ENCODE measurements at places on chromosomes 7 and 10. TPM values are rescaled to one million over a fixed set of nuclear protein-coding genes. Genes with fewer than 3 reads are reported as not detected.

DNA sequence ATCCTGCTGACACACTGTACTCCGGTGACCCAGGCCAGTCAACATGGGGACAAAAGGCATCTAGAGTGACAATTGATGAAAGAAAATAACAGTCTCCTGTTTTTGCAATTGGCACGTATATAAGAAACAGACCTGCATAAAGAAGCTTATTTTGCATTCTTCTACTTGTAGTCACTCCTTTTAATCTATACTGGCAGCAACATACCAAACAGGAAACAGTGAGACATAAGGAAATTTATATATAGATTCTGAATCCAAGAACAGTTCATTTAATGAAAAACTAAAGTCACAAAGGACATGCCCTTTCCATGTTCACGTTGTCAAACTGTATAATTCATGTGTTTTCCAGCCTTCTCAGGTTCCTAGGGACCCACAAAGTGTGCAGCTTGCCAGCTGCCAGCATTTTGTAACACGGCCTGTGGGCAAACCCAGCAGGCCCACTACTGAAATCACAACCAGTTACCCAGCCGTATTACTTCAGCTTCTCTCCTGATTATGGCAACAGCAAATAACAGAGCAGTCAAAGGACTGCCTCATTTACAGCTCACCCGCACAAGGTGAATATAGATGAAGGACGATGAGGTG, 72.3 kb downstream of the AMPH start:
- H3K4me3 ChIP-seq, result no peak overlapping the region
- no peaks in the 10 kb centered on the region for H3K27me3 ChIP-seq
- H3K36me3 ChIP-seq, result no peaks in the 10 kb centered on the region
- H3K27ac ChIP-seq, result no peak overlapping the region

DNA sequence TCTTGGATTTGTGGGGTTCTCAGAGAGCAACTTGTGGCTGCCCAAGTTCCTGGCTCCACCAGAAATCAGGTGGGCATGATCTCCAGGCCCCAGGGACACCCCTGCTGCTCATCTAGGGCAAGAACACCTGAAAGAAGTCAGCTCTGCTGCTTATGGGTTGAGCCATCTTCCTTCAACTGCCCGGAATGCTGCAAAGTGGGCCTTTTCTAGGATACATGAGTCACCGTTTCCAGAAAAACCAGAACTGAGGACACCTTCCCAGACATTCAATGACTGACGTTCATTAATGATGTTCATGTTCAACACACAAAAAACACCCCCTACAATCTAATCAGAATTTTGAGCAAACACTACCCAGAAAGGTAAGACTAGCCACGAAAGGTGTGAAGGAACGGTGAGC, 98.0 kb downstream of the MAD1L1 start:
- H3K36me3 ChIP-seq, result peaks cover 18% of the 10 kb centered on the region
- H3K27ac ChIP-seq, result no peak overlapping the region
- no peak for DNase-seq
- peaks cover 36% of the 10 kb centered on the region for H3K4me1 ChIP-seq

DNA sequence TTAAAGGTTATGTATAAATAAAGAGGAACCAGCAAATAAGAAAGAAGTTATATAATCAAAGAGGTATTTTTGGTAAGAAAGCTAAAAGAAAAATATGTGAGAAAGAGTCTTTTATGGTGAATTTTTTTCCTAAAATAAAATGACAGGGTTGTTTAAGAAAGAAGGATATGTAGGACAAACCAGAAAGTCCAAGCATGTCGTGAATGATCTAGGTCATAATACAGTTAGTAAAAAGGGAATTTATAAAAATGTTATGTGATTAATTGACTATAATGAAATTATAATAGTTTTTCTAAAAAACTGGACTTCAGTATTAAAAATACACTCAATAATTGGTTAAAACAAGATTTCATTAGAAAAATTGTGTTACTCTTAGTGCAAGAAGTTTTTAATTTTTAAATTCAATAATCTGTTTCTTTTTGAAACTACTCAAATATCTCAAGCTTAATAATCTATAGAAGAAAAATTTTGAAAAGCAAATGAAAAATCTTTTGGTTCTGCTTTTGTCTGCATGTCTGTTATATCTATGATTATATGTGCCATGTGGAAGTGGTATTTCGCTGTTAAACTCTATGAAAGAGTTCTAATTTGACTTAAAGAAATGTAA, 23.3 kb downstream of the AVL9 start:
- no peak overlapping the region for H3K27ac ChIP-seq
- peaks cover 3% of the 10 kb centered on the region for H3K36me3 ChIP-seq
- no peaks in the 10 kb centered on the region for H3K4me1 ChIP-seq

Gene R3HCC1L
- 10.4 TPM for polyA plus RNA-seq

Gene SKAP2
- polyA plus RNA-seq, result 9.1 TPM

Gene ITIH2
- 0.19 TPM for polyA plus RNA-seq

GRCh38 chr7:41777894-41778596, 75.2 kb upstream of the INHBA start:
- no peaks in the 10 kb centered on the region for H3K4me1 ChIP-seq
- H3K36me3 ChIP-seq, result no peaks in the 10 kb centered on the region
- H3K27me3 ChIP-seq, result no peaks in the 10 kb centered on the region

Gene TMEM270
- polyA plus RNA-seq, result not detected

DNA sequence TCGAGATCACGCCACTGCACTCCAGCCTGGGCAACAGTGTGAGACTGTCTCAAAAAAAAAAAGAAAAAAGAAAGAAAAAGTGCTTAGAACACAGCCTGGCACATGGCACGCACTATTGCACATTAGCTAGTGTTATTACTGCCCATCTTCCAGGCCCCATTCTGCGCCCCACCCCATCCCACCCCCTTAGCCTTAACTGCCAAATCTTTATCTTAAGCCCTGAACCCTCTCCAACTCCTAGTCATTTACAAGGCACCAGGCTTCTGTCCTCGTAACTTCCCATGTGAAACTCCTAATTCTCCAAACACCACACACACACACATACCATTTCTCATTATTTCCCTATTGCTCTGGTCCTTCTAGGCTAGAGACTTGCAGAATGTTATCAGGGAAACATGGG, 4.8 kb downstream of the FRAT2 start:
- no peak overlapping the region for H3K27ac ChIP-seq
- no peak for DNase-seq
- H3K4me1 ChIP-seq, result peaks cover 21% of the 10 kb centered on the region
- H3K4me3 ChIP-seq, result no peak overlapping the region
- H3K27me3 ChIP-seq, result no peaks in the 10 kb centered on the region

Gene ZNF282
- polyA plus RNA-seq, result 20.5 TPM

GRCh38 chr7:144820552-144820951, 15.3 kb downstream of the TPK1 start:
- DNase-seq, result no peak
- no peak overlapping the region for H3K27ac ChIP-seq
- H3K4me3 ChIP-seq, result no peak overlapping the region
- no peaks in the 10 kb centered on the region for H3K36me3 ChIP-seq
- peaks cover 4% of the 10 kb centered on the region for H3K4me1 ChIP-seq
- no peaks in the 10 kb centered on the region for H3K27me3 ChIP-seq

Gene TRIL
- 26.3 TPM for polyA plus RNA-seq

Gene GPNMB
- 77.4 TPM for polyA plus RNA-seq

Gene RPEL1
- polyA plus RNA-seq, result not detected

- no peaks in the 10 kb centered on the region for H3K36me3 ChIP-seq
- DNase-seq, result no peak
- no peak overlapping the region for H3K27ac ChIP-seq
- H3K27me3 ChIP-seq, result no peaks in the 10 kb centered on the region
Measured at GRCh38 chr7:13725591-13725990, 263.9 kb downstream of the ETV1 start.

DNA sequence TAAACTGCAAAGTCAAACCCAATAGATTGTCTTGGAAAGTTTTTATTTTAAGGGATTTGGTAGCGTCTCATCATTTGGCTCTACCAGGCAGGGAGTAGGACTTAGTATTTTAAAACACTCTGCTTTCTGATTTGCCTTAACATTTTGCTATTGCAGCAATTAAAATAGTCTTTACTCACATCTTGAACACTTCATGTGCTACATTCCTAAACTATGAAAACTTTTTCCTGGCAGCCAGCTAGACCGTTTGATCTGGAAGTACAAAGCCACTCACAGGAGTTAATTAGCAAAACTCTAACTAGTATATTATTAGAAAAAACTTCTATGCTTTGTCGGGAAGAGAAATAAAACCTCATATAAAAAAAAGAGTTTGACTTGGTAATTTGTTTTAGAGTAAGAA, 111.4 kb downstream of the TFPI2 start:
- no peaks in the 10 kb centered on the region for H3K27me3 ChIP-seq
- DNase-seq, result no peak
- no peaks in the 10 kb centered on the region for H3K4me1 ChIP-seq
- no peaks in the 10 kb centered on the region for H3K36me3 ChIP-seq

DNA sequence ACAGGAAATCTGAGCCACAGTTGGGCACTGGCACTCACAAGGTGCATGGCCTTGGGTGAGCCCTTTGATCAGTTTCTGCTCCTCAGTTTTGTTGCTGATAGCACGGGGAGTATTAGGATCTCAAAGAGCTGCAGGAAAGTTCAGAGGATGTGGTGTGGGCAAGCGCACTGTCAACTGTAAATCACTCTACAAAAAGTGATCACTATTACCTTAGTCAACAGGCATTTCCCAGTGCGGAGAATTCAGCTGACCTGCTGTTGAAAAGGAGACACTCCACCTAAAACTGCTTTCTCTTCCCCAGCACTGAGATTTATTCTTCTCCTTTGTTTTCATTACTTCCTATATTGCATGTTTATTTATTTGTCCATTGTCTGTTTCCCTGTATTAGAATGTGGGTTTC, 331.0 kb downstream of the PRPF18 start:
- no peak overlapping the region for H3K27ac ChIP-seq
- no peak for DNase-seq
- peaks cover 4% of the 10 kb centered on the region for H3K4me1 ChIP-seq

Gene VWA2
- 1.0 TPM for polyA plus RNA-seq

DNA sequence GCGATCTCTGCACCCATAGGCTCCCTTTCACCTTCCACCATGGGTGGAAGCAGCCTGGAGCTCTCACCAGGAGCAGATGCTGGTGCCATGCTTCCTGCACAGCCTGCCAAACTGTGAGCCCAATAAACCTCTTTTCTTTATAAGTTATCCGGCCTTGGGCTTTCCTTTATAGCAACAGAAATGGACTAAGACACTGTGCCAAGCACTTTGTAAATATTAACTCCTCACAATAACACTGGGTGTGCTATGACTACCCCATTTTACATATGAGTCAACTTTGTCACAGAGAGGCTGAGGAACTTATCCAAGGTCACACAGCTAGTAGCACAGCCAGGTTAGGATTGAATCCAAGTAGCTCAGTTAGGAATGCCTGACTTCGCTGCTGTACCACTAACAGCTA, 79.7 kb upstream of the KCNMA1 start:
- no peaks in the 10 kb centered on the region for H3K4me1 ChIP-seq
- H3K27me3 ChIP-seq, result peaks cover 23% of the 10 kb centered on the region
- H3K27ac ChIP-seq, result no peak overlapping the region

Gene ZNF485
- polyA plus RNA-seq, result 2.5 TPM

GRCh38 chr10:43878386-43878785, 229.7 kb upstream of the ZNF32 start:
- H3K27me3 ChIP-seq, result peaks cover 1% of the 10 kb centered on the region
- DNase-seq, result peak; percentile 41
- H3K4me1 ChIP-seq, result peaks cover 11% of the 10 kb centered on the region
- no peaks in the 10 kb centered on the region for H3K36me3 ChIP-seq
- peak overlapping the region; percentile 42 for H3K27ac ChIP-seq

DNA sequence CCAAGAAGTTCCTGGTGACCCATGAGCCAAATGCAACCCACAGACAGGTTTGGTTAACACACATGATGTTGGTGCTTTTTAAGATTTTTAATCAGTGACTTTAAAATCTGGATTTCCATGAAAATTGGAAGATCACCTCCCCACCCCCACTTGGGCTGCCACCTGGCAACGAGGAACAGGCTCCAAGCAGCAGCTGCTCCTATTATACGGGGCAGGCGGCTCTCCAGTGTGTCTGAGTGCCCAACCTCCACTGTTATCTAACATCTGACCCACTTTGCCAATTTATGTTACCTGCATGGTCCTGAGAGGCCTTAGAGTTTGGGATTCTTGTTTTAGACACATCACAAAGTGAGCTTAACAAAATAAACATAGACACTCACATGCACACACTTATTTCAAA, 56.4 kb downstream of the SGMS1 start:
- H3K36me3 ChIP-seq, result no peaks in the 10 kb centered on the region
- no peak overlapping the region for H3K4me3 ChIP-seq
- no peaks in the 10 kb centered on the region for H3K27me3 ChIP-seq
- no peak overlapping the region for H3K27ac ChIP-seq
- DNase-seq, result no peak

- H3K4me3 ChIP-seq, result no peak overlapping the region
- DNase-seq, result no peak
- peaks cover 11% of the 10 kb centered on the region for H3K4me1 ChIP-seq
- H3K36me3 ChIP-seq, result no peaks in the 10 kb centered on the region
Measured at GRCh38 chr10:71380841-71381240, 15.9 kb upstream of the CDH23 start.

DNA sequence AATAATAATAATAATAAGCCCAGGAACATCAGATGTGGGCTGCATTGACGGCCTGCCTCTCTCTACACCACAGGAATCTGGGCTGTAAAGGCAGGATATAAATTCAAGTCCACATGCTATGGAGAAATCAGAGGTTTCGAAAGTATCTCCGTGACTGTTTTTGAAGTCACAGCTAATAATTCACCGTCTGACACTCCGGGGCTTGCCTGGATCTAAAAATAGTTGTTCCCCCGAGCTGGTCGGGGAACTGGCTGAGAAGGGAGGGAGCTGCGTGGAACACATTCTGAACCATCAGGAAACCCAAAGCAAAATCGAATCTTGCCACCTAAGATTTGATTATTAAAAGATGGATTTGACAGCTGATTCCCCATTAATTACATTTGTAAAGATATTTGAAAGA, 35.4 kb downstream of the KLF6 start:
- no peaks in the 10 kb centered on the region for H3K27me3 ChIP-seq
- no peak overlapping the region for H3K4me3 ChIP-seq
- peaks cover 27% of the 10 kb centered on the region for H3K4me1 ChIP-seq
- peak; percentile 81 for DNase-seq
- peak overlapping the region; percentile 81 for H3K27ac ChIP-seq

DNA sequence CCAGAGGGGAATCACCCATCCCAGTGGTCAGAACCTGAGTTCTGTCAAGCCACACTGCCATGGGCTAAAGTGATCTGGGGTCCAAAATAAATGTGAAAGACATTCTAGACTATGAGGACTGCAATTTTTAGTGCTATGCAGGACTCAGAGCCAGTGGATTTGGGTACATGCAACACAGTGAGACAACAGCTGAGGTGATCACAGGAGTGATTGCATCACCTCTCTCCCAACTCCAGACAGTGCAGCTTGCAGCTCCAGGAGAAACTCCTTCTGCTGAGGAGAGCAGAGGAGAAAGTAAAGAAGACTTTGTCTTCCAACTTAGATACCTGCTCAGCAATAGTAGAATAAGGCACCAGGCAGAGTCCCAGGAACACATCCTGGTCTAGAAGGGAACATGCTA, 682.0 kb upstream of the POT1 start:
- H3K4me1 ChIP-seq, result no peaks in the 10 kb centered on the region
- no peaks in the 10 kb centered on the region for H3K36me3 ChIP-seq
- H3K27me3 ChIP-seq, result no peaks in the 10 kb centered on the region
- H3K27ac ChIP-seq, result no peak overlapping the region

- H3K27me3 ChIP-seq, result no peaks in the 10 kb centered on the region
- no peaks in the 10 kb centered on the region for H3K4me1 ChIP-seq
- no peak overlapping the region for H3K27ac ChIP-seq
- peak; percentile 55 for DNase-seq
- H3K36me3 ChIP-seq, result no peaks in the 10 kb centered on the region
Measured at GRCh38 chr7:55526770-55527169, 45.5 kb downstream of the VOPP1 start.

Gene GOLGA7B
- polyA plus RNA-seq, result 0.08 TPM

- no peak overlapping the region for H3K27ac ChIP-seq
- H3K27me3 ChIP-seq, result no peaks in the 10 kb centered on the region
- H3K4me1 ChIP-seq, result peaks cover 33% of the 10 kb centered on the region
- no peak overlapping the region for H3K4me3 ChIP-seq
Measured at GRCh38 chr10:103541616-103542015, 48.1 kb downstream of the NEURL1 start.
